ENCODE measurements at places on chromosomes 13 and 19. TPM values are rescaled to one million over a fixed set of nuclear protein-coding genes. Genes with fewer than 3 reads are reported as not detected.

DNA sequence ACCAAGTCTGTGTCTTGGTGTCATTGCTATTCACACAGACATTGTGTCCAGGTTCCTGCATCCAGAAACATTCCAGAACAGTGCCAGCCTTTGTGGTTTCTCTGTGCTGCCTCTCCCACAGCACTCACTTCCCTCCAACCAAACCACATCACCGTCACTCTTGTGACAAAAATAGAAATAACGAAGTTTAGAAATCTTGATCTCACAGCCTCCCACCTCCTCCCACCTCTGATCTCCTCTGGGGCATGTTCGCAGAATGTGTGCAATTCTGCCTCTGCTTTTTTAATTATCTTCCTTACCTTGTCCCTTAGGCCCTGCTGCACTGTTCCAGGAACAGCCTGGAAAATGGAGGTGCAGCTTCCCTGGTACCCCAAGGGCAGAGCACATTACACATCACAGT is 8.7 kb upstream of the SERPINE3 start:
- no peak for DNase-seq
- H3K27ac ChIP-seq: no peak overlapping the region
- no peaks in the 10 kb centered on the region for H3K4me1 ChIP-seq
- no peak overlapping the region for H3K4me3 ChIP-seq

GRCh38 chr19:1206150-1206863 is 729 bp downstream of the STK11 start:
- H3K27ac ChIP-seq: peak overlapping the region; percentile 65
- no peaks in the 10 kb centered on the region for H3K27me3 ChIP-seq
- no peak for DNase-seq
- no peaks in the 10 kb centered on the region for H3K36me3 ChIP-seq
- peaks cover 10% of the 10 kb centered on the region for H3K4me1 ChIP-seq
- H3K4me3 ChIP-seq: peak overlapping the region; percentile 68

DNA sequence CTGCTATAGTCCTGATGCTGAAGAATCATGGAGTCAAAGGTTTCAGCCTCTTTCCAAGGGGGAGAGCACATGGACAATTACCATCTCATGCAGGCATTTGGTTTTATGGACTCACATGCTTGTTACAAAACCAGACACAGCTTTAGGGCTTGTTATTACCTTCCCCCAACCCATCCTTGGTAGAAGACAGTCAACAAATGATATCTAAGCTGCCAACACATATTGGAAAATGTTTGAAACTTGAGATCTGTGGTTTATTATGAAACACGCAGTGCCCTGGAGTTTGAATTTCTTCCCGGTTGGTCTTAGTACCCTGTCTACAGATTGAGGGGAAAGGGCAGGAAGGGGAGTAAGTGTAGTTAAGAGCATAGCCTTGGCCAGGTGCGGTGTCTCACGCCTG is 12.5 kb upstream of the CYP2A6 start:
- H3K36me3 ChIP-seq: no peaks in the 10 kb centered on the region
- H3K27me3 ChIP-seq: no peaks in the 10 kb centered on the region
- DNase-seq: no peak
- H3K4me3 ChIP-seq: no peak overlapping the region
- no peak overlapping the region for H3K27ac ChIP-seq
- H3K4me1 ChIP-seq: no peaks in the 10 kb centered on the region

DNA sequence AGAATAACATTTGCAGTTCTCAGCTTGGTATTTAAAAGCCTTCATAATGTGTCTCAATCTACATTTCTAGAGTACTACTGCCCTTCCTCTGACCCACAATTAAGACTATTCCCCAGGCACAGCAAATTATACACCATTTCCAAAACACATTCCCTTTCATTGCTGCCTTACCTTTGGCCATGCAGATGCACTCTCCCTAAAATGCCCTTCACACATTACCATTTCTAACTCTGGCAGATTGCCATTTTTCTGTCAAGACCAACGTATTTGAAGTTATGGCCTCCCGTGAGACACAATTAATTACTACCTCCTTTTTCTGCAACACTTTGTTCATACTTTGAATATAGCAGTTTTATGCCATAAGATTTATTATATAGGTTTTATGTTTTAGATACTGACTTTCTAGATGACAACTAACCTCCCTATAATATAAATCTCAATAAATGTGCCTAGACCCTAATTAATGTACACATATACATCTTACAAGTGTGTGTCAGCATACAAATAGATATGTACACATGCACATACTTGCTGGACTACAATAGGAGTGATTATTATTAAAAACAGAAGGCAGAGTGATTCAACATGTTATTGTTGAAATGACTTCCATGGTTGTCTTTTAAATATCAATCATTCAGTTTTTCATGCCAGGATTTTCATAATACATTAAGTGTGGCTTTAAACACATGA is 2902.5 kb downstream of the PCDH9 start:
- no peak for DNase-seq
- no peaks in the 10 kb centered on the region for H3K36me3 ChIP-seq
- no peaks in the 10 kb centered on the region for H3K27me3 ChIP-seq
- H3K4me1 ChIP-seq: no peaks in the 10 kb centered on the region
- no peak overlapping the region for H3K27ac ChIP-seq

GIPC3 gene
- total RNA-seq: not detected

PRKCG gene
- not detected for total RNA-seq

- no peak overlapping the region for H3K27ac ChIP-seq
- no peaks in the 10 kb centered on the region for H3K27me3 ChIP-seq
Measured at GRCh38 chr19:12000152-12000981, 35.1 kb downstream of the ZNF433 start.

GRCh38 chr13:41587490-41587889 is 130.1 kb downstream of the RGCC start:
- no peak overlapping the region for H3K27ac ChIP-seq
- H3K27me3 ChIP-seq: no peaks in the 10 kb centered on the region
- H3K4me3 ChIP-seq: no peak overlapping the region
- H3K4me1 ChIP-seq: no peaks in the 10 kb centered on the region
- H3K36me3 ChIP-seq: no peaks in the 10 kb centered on the region
- no peak for DNase-seq

- H3K27me3 ChIP-seq: no peaks in the 10 kb centered on the region
- peak overlapping the region; percentile 74 for H3K27ac ChIP-seq
- peaks cover 19% of the 10 kb centered on the region for H3K4me1 ChIP-seq
- H3K4me3 ChIP-seq: peak overlapping the region; percentile 78
Measured at GRCh38 chr19:50725218-50725910, 2.2 kb downstream of the CLEC11A start.

GRCh38 chr19:48926909-48927308 is 6.6 kb upstream of the DHDH start:
- no peaks in the 10 kb centered on the region for H3K4me1 ChIP-seq
- peak; percentile 37 for DNase-seq
- H3K4me3 ChIP-seq: no peak overlapping the region
- no peaks in the 10 kb centered on the region for H3K36me3 ChIP-seq
- no peak overlapping the region for H3K27ac ChIP-seq
- no peaks in the 10 kb centered on the region for H3K27me3 ChIP-seq

DNA sequence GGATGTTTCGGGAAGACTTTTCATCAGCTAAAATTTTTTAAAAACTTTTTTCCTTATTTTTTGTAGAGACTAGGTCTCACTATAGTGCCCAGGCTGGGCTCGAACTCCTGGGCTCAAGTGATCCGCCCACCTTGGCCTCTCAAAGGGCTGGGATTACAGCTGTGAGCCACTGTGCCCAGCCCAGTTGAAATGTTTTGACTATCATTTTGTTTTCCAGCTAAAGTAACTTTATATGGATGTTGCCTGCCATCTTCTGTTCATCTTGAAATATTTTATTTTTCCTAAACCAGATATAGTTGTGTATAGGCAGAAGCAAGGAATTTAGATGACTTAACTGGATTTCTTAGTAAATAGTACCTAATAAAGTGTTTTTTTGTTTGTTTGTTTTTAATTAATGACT is 7.0 kb downstream of the CAB39L start:
- no peaks in the 10 kb centered on the region for H3K36me3 ChIP-seq
- no peak overlapping the region for H3K27ac ChIP-seq
- no peaks in the 10 kb centered on the region for H3K27me3 ChIP-seq

GRCh38 chr13:109576331-109576813 is 210.0 kb downstream of the IRS2 start:
- H3K27me3 ChIP-seq: no peaks in the 10 kb centered on the region
- H3K27ac ChIP-seq: no peak overlapping the region
- DNase-seq: no peak
- H3K36me3 ChIP-seq: no peaks in the 10 kb centered on the region

- H3K27ac ChIP-seq: peak overlapping the region; percentile 82
- peak; percentile 36 for DNase-seq
- H3K27me3 ChIP-seq: no peaks in the 10 kb centered on the region
- H3K4me3 ChIP-seq: peak overlapping the region; percentile 91
Measured at GRCh38 chr19:52941941-52942385, 18.7 kb upstream of the ZNF888 start.

DNA sequence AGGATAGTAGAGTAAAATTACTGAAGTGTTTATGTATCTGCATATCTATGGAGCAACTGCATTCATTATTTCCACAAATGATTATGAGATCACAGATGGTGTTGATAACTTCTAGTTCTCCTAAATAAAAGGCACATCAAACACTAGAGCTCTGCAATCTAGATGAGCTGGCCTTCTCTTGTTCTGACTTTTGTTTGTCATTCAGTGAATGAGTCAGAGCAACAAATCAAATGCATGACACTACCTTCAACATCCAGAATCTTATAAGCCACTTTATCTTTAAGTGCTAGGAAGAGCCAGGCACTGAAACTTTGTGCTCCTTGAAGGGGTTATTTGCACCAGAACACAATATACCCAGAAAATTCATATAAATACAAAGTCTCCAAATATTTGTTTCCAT is 456.0 kb downstream of the PCDH17 start:
- H3K27me3 ChIP-seq: no peaks in the 10 kb centered on the region
- no peak overlapping the region for H3K27ac ChIP-seq
- no peak overlapping the region for H3K4me3 ChIP-seq
- H3K4me1 ChIP-seq: no peaks in the 10 kb centered on the region
- H3K36me3 ChIP-seq: no peaks in the 10 kb centered on the region

ADM5 gene
- total RNA-seq: not detected

NKPD1 gene
- not detected for total RNA-seq

DNA sequence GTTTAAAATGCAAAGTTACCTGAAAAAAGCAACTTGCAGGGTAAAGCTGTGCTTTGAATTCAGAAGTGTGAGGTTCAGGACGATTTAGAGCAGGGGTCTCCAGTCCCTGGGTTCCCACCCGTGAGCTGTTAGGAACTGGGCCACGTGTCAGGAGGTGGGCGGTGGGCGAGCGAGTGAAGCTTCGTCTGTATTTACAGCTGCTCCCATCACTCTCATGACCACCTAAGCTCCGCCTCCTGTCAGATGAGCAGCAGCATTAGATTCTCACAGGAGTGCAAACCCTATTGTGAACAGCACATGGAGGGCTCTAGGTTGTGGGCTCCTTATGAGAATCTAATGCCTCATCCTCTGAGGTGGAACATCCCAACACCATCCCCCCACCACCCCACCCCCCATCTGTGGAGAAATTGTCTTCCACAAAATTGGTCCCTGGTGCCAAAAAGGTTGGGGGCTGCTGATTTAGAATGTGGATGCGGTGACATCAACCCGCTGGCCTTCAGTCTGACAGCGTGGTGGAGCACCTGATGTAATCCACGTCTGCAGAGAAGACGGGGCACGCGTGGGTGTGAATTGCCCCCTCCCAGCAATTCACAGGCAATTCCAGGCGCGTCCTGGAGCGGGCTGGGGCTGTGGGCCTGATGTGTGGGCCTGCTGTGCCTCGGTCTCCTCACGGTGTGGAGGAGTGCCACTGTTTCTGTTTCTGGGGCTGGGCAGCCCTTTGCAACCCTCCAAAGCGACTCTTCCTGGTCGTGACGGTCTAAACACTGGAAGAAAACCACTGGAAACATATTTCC is 214.0 kb upstream of the SOX1 start:
- no peak overlapping the region for H3K27ac ChIP-seq
- no peaks in the 10 kb centered on the region for H3K36me3 ChIP-seq
- H3K4me1 ChIP-seq: no peaks in the 10 kb centered on the region
- H3K27me3 ChIP-seq: no peaks in the 10 kb centered on the region
- H3K4me3 ChIP-seq: no peak overlapping the region

DNA sequence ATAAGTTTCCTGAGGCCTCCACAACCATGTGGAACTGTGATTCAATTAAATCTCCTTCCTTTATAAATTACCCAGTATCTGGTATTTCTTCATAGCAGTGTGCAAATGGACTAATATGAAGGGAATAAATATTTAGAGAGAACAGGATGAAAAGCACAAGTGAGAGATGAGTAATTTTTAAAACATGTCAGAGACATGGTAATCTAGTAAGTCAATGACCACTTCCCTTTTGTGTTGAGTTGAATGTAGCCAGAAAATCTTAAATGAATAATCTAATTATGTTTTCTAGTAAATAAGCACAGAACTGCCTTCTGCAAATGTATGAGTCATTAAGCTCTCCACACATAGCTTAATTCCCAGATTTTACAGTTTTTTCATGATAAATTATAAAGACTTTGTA is 524.1 kb upstream of the SLITRK5 start:
- DNase-seq: no peak
- H3K4me1 ChIP-seq: no peaks in the 10 kb centered on the region
- H3K4me3 ChIP-seq: no peak overlapping the region
- H3K27me3 ChIP-seq: no peaks in the 10 kb centered on the region
- no peaks in the 10 kb centered on the region for H3K36me3 ChIP-seq
- no peak overlapping the region for H3K27ac ChIP-seq

RASAL3 gene
- 0.51 TPM for total RNA-seq

GRCh38 chr19:1090731-1091543 is 4.2 kb downstream of the POLR2E start:
- no peak overlapping the region for H3K4me3 ChIP-seq
- DNase-seq: no peak
- H3K27me3 ChIP-seq: no peaks in the 10 kb centered on the region
- H3K4me1 ChIP-seq: peaks cover 10% of the 10 kb centered on the region

DNA sequence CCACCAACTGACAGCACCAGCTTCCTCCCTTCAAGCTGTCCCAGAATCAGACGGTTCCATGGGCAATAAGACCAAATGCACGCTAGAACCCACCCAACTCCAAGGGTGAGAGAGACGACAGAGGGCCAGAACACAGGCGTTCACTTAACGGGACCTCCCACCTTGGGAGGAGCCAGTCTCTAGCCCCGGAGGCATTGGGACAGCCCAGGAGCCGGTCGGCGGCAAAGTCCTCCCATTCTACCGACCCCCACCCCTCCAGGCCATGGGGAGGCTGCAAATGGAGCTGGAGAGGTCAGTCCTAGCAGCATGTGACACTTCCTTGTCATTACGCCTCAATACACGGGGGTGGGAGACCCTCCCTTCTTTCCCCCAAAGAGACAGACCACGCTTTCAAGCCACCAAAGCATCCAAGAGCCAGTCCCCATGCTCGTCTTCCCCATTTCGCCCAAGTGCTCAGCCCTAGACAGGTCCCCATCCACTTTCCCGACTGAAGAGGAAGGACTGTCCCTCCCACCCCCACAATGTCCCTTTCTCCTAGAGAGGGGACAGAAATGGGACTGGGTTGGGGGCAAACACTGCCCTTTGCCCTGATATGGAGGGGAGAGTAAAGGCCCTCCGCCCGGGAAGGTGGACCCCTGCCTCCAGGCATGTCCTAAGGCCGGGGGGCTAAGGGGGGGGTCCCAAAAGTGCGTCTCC is 964 bp downstream of the KHSRP start:
- H3K36me3 ChIP-seq: no peaks in the 10 kb centered on the region
- peak; percentile 21 for DNase-seq
- peak overlapping the region; percentile 87 for H3K27ac ChIP-seq
- no peaks in the 10 kb centered on the region for H3K4me1 ChIP-seq
- peak overlapping the region; percentile 89 for H3K4me3 ChIP-seq

NCAN gene
- total RNA-seq: not detected
